ENCODE measurements at places on chromosomes 13 and 19. TPM values are rescaled to one million over a fixed set of nuclear protein-coding genes. Genes with fewer than 3 reads are reported as not detected.

Gene ZNF773
- total RNA-seq, result 30.8 TPM

Gene SMAD9
- total RNA-seq, result 2.6 TPM

Gene MYO1F
- 3.3 TPM for total RNA-seq

Gene FUT3
- total RNA-seq, result 1.4 TPM

Gene FDX2
- 10.3 TPM for total RNA-seq

Gene RXFP2
- total RNA-seq, result not detected

Gene SIGLEC10
- 2.3 TPM for total RNA-seq

Gene C1QTNF9B
- not detected for total RNA-seq

Gene JUND
- 337 TPM for total RNA-seq

Gene ZNF581
- 27.3 TPM for total RNA-seq

Gene KLK2
- total RNA-seq, result 5.3 TPM

Gene IFNL1
- total RNA-seq, result not detected

Gene ZNF211
- 21.9 TPM for total RNA-seq

Gene LATS2
- total RNA-seq, result 27.6 TPM

Gene TMC4
- 3.8 TPM for total RNA-seq

Gene TNNI3
- total RNA-seq, result 1.4 TPM

Gene IQCN
- 3.2 TPM for total RNA-seq

Gene MCF2L
- 89.7 TPM for total RNA-seq

Gene PTGER1
- total RNA-seq, result not detected

Gene CEACAM6
- 20.2 TPM for total RNA-seq

Gene ZNF534
- total RNA-seq, result not detected

Gene TBC1D17
- 56.4 TPM for total RNA-seq

Gene PALM3
- not detected for total RNA-seq

Gene ZNF724
- 0.53 TPM for total RNA-seq

Gene CCDC169
- not detected for total RNA-seq

Gene IL4I1
- total RNA-seq, result not detected

Gene PINLYP
- 4.4 TPM for total RNA-seq

Gene KCTD15
- 178 TPM for total RNA-seq

Gene CFAP97D2
- total RNA-seq, result not detected

Gene IRF2BP1
- total RNA-seq, result 43.6 TPM

Gene SLC6A16
- total RNA-seq, result 1.2 TPM

Gene WTIP
- 3.8 TPM for total RNA-seq

Gene RAB4B
- 19.9 TPM for total RNA-seq

Gene ZNF155
- 10.3 TPM for total RNA-seq

Gene DCLK1
- 41.1 TPM for total RNA-seq

Gene SLC25A41
- total RNA-seq, result not detected

Gene FPR1
- 2.8 TPM for total RNA-seq

Gene MLLT1
- total RNA-seq, result 23.6 TPM

Gene GRIN3B
- not detected for total RNA-seq

Gene CD33
- 2.1 TPM for total RNA-seq

Gene ELAVL1
- 35.5 TPM for total RNA-seq

Gene FGF22
- 22.2 TPM for total RNA-seq

Gene CD37
- 2.6 TPM for total RNA-seq

Measured in lower leg skin (tissue), 4 donors.